ENCODE measurements at places on chromosomes 13 and 19. TPM values are rescaled to one million over a fixed set of nuclear protein-coding genes. Genes with fewer than 3 reads are reported as not detected.

Gene ZNF534
- total RNA-seq: 0.74 TPM

Gene EFNA2
- 0.32 TPM for total RNA-seq

Gene SLC46A3
- total RNA-seq: 6.5 TPM

Gene KRTDAP
- total RNA-seq: not detected

Gene ZNF837
- 1.5 TPM for total RNA-seq

Gene CA11
- 1.8 TPM for total RNA-seq

Gene FXYD7
- total RNA-seq: 0.26 TPM

Gene ZNF536
- 34.4 TPM for total RNA-seq

Gene ERVK3-1
- 30.1 TPM for total RNA-seq

Gene PRODH2
- total RNA-seq: not detected

Gene NXNL1
- not detected for total RNA-seq

Gene TTC9B
- 0.21 TPM for total RNA-seq

Gene ACER1
- total RNA-seq: not detected

Gene KEAP1
- 30.4 TPM for total RNA-seq

Gene WDR62
- 2.3 TPM for total RNA-seq
